ENCODE measurements at places on chromosomes 5 and 9.

DNA sequence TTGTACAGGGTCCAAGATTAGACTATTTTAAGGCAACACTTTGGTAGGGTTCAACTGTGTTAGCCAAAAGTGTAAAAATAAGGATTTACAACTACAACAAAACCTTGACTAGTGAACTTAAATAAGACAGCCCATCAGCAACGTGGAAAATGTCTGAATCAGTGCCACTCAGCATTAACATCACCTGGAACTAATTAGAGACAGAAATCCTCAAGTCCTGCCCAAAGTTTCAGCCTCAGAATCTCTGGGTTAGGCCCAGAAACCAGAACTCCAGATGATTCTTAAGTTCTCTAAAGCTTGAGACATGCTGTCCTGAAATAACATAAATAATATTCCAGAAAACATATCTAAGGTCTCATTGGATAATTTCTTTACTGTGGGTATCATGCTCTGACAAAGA lies 118.6 kb downstream of the SEMA6A start:
- DNase-seq: no peak

GRCh38 chr5:95741458-95741857 lies 10.3 kb downstream of the RHOBTB3 start:
- no peak for DNase-seq

DNA sequence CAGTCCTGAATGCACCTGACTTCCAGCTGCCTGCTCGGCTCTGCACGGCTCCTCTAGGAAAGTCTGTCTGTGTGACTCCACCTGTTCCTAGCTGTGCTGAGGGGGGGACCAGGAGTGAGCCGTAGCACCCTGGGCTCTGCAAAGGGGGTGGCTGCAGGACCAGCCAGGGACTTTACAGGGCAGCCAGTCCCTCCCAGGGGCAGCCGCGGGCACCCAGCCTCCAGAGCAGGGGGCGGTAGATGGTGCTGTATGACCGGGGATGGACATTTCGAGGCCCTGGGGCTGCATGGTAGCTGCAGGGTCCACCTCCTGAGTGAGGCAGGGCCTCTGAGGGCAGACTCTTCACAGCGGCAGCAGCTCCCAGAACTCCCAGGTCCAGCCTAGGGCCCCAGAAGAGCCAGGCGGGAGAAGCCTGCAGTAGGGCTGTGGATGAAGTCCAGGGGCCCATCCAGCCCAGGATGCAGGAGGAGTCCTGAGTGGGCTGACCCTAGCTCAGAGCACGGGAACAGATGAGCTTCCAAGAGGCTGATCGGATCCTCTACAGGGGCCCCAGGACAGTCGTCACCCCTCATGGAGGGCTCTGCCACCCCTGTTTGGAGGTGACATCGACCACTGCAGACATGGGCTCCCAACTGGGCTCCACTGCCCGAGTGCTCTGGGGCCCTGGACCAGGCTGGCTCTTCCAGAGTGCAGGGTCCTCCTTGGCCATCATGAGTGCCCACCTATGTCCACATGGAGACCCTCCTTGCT lies 105.4 kb downstream of the ZNF354C start:
- DNase-seq: no peak

- no peak for DNase-seq
Observed at GRCh38 chr9:116925121-116925520, 238.0 kb downstream of the TRIM32 start.

GRCh38 chr5:56699538-56699937 lies 115.8 kb upstream of the MAP3K1 start:
- no peak for DNase-seq

DNA sequence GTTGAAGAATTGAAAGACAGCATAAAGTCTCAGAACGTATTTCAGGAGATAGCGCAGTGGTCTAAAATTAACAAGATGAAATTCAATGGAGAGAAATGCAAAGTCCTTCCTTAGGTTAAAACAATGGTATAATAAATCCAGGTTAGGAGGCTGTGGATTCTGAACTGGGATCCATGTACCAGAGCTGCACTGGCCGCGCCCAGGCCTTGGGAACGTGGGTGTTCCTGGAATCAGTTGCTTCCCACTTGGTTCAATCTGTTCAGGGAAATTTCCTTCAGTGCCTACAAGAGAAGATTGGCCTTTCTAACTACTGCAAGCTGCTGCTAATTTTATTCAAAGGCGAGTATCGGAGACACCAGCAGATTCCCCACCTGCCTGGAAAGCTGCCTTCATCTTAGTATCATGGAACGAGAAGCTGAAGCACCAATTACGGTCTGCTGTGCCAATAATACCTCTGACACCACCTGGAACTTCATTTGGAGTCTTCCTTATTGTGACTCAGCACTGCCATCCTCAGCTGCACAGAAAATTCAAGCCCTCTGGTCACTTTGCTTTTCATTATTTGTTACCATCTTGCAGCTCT lies 14.3 kb upstream of the CTNND2 start:
- DNase-seq: no peak

DNA sequence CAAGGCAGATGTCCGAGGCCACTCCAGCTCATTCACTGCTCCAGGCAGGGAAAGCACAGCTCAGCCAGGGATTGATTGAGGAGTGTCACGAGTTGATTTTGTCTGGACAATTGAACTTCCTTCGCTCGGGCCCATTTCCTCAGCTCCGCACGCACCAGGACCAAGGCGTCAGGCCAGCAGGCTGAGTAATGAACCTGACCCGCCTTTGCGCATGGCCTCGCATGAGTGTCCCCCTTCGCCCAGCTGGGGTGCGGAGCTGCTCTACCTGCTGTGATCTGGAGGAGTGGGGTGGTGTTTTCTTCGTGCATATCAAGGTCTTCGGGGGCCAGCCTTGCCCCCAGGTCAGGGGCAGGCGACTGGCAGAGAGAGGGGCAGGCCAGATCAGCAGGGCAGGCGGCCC lies 44.0 kb downstream of the VAV2 start:
- no peak for DNase-seq

DNA sequence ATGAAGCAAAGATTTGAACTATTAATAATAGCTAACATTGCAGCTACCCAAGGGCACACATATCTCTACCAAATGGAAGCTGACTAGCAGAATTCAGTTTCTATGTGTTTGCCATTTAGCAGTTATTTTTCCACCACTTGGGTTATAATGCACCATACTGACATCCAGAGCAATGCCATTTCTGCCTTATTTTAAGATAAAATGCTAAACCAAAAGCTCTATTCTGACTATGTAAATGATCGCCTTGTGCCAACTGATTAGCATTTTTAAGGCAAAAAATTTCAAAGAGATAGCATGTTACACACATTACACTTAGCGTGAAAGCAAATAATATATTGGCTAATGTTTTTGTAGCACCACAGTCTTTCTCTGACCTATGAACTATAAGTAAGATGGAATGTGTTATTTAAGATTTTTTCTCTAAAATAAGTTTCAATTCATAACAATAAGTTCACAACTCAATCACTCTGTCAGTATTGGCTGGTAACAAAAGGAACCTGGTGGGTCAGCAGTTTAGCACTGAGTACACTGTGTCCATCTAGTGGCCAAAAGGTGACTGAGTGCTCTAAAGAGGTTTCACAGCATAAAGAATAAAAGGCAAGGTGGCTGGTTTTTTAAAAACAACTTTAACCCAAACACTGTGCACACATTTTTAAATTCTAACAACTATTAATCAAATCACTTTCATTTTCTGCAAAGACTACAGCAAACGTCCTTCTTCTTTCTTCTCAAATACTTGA lies 443.5 kb downstream of the PDE4D start:
- DNase-seq: no peak

GRCh38 chr5:166293892-166294291 lies 1997.6 kb upstream of the WWC1 start:
- DNase-seq: no peak

GRCh38 chr5:34490506-34491250 lies 165.4 kb upstream of the RAI14 start:
- no peak for DNase-seq

- DNase-seq: no peak
Observed at GRCh38 chr5:111887706-111888105, 130.7 kb upstream of the NREP start.

DNA sequence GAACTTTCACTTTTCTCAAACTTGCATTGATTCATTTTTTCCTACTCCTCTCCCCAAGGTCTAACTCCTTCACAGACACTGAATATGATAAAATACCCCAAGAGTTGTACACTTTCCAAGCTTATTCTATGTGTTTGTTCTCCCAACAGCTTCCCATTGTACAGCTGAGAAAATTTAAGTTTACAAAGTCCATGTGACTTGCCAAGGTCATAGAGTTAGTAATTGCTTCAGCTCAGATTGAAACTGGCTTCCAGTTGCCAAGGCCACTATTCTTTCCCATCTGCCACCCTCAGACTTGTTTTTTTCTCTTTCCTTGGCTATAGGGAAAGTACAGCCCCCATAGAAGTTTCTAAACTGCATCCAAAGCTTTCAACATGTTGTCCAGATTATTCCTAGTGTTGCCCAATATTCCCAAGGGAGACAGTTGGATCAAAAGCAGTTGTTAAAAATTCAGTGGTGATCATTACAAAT lies 34.8 kb downstream of the TNFSF8 start:
- DNase-seq: no peak

- DNase-seq: no peak
Observed at GRCh38 chr9:96567203-96567700, 52.4 kb downstream of the CDC14B start.

DNA sequence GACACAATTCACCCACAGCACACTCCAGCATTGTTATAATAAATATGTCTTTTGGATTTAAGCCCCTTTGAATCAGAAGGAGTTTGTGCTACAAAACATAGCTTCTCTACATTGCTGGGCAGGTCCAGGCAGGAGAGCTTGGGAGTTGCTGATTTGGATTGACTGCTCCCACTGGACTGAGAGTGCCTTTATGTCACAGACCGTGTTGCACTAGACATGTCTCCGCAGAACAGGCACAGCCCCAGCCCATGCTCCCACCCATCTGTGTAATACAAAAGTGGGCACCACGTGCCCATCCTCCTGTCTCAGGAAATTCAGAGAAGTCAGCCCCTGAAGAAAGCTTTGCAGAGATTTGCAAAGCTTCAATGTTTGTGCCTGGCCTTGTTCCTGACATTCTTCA lies 117.1 kb downstream of the MED10 start:
- no peak for DNase-seq

DNA sequence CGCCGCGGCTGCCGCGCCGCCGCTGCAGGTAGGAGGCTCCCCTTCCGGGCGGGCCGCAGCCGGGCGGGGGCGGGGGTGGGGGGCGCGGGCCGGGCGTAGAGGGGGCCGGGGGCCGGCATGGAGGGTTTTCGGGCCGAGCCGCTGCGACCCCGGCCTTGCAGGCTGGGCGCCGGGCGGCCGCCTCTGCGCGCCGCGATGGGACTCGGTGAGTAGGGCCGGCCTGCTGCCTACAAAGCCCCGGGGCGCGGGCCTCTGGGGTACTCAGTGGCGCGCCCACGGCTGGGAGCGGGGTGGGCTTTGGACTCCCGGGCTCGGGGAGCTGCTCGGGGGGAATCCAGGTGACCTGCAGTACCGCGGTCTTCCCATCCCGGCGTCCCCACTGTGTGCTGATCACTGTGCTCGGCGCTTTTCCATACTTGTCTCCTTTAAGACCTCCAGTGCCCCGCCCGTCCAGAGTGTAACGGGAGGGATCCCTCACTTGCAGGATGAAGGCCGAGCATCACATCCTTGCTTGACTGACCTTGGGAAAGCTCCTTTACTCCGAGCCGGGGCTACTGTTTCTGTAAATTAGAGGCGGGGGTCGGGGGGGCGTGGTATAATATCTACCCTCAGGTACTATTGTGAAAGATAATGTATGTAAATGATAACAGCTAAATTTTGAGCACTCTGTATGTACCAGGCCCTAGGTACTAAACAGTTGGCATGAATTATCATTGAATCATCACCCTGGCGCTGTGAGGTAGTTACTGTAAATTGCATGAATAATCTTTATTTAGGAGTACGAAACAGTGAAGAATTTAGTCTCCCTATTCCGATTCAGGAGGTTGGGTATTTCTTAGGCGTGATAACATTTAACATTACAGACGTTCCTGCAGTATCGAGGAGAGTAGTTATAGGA lies 672 bp downstream of the MSANTD3 start:
- DNase-seq: peak; percentile 68

GRCh38 chr9:128045831-128046230 lies 21.3 kb downstream of the NAIF1 start:
- DNase-seq: no peak

DNA sequence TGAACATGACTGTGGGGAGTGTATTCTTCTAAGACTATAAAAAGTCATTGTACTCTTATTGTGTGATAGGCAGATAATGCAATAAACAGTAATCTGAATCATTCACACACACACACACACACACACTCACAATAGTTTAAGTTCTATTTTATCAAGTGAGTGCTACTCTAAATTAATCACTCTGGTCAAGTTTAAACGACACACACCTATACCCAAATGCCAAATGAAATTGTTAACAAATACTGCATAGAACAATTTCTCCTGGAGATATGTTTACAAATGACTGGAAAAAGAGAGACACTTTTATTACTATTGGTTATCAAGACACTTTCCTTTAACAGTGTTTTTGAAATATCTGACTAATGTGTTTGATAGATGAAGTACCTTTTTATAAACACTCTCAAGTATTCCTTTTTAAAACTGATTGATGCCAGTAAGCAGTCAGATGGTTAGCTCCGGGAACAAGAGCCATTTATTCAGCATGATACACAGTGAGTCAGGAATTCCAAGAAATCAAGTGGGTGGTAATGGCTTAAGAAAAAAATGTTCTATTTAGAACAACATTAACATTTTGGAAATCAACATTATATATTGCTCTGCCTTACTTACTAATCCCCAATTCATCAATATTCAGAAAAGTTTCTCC lies 521.6 kb upstream of the ST8SIA4 start:
- DNase-seq: no peak

GRCh38 chr5:2013301-2014057 lies 130.8 kb upstream of the IRX4 start:
- DNase-seq: no peak

DNA sequence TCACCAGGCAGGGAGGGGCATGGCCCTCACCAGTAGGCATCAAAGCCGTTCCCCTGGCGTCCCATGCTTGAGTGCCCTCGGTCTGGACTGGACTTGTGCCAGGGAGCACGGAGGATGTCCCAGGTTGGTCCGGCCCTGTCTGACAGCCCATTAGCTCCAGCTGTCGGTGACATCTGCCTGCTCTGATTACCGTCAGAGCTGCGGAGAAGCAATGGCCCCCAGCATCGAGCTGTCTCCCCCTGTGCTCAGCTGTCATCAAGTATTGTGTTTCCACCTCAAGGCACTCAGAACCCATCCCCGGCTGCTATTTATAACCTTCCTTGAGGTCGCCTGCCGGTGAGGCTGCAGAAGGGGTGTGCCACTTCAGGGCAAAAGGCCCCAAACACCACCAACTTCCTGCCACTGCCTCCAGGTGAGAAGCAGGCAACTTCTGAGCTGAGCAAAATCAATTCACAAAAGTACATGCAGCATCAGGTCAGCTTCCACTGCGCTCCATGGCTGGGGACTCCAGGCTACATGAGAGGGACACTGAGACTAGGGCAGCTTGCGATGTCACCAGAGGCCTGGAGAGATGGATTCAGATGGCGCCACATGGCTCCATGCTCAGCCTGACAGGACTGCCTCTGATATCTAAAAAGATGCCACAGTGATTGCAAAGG lies 142.7 kb downstream of the C5orf15 start:
- peak; percentile 18 for DNase-seq

GRCh38 chr9:76704593-76705204 lies 59.5 kb upstream of the PCA3 start:
- no peak for DNase-seq

Measured in Peyer's patch (tissue), 4 donors.